ENCODE measurements at places on chromosomes 12 and 14. TPM values are rescaled to one million over a fixed set of nuclear protein-coding genes. Genes with fewer than 3 reads are reported as not detected.

- no peak for DNase-seq
These were observed 12.5 kb downstream of the AMDHD1 start for GRCh38 chr12:95955549-95956159.

- no peak for DNase-seq
These were observed 36.3 kb upstream of the PDZRN4 start for GRCh38 chr12:41151793-41152192.

GRCh38 chr12:132469423-132469822 lies 20.5 kb upstream of the FBRSL1 start:
- DNase-seq, result no peak

The LRRC10 gene
- total RNA-seq, result not detected

The CATSPERB gene
- total RNA-seq, result 5.2 TPM

The TMEM119 gene
- total RNA-seq, result 34.6 TPM

All from vagina (tissue), 2 donors.